ENCODE measurements at places on chromosomes 6 and 20.

DNA sequence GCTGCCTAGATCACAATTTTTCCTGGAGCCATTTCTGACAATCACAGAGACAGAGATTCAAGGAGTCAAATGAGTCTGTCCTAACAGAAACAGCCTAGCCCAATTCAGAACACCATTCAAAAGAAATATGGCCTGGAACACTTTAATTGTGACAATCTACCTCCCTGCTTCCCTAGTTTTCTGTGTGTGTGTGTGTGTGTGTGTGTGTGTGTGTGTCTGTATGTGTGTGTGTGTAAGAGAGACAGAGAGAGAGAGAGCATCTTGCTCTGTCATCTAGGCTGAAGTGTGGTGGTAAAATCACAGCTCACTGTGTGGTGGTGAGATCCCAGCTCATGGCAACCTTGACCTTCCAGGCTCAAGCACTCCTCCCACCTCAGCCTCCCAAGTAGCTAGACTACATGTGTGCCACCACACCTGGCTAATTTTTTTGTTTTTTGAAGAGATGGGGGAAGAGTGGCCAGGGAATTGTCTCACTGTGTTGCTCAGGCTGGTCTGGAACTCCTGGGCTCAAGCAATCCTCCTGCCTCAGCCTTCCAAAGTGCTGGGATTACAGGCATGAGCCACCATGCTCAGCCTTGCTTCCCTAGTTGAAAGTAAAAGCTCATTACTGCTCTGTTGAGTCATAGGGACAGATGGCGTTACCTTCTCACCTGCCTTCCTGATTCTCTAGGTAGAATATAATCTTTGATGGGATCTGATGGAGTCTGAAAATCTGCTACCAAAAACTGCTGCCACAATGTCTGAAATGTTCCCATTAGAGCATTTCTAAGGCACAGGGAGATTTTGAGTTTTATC lies 89.6 kb upstream of the BEND6 start:
- DNase-seq = no peak

- DNase-seq = peak; percentile 75
Measured at GRCh38 chr20:44646641-44647274, 4.7 kb downstream of the ADA start.

DNA sequence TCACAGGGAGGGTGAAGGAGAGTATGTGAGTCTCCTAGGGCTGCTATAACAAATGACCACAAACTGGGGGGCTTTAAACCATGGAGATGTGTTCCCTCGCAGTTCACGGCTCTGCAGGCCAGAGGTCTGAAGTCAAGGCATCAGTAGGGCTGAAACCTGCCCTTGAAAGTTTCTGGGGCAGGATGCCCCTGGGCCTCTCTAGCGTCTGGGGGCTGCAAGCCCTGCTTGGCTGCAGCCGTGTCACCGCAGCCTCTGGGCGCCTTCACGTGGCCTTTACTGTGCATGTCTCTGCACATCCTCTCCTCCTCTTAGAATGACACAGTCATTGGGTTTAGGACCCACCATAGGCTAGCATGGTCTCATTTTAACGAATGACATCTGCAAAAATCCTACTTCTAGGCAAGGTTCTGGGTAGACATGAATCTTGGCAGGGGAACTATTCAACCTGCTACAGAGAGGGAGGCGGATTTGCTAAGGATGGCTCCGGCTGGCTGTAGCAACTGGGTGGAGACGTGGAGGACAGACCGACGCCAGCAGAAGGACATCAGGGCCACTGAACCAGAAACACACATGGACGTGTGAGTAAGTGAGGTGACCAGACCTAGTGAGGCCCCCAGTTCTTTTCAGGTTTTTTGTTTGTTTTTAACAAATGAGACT lies 58.6 kb downstream of the PHACTR3 start:
- DNase-seq = no peak

DNA sequence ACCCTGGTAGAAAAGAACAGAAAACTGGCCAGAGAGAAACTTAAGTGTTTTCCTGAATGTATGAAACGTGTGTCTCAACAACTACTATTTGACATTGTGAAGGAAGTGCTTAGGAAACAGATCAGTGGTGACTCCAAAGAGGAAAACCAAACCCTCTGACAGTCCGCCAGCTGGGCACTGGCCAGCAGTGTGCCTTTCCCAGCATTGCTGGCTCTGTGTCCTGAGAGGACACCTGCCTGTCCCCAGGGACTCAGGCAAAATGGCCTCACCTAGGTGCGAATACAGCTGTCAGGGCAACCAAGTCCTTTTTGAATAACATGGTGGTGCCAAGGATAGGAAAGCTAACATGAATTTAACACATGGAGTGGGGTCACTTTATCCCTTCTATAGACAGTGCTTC lies 72.5 kb downstream of the NDUFAF5 start:
- DNase-seq = no peak

- peak; percentile 78 for DNase-seq
Measured at GRCh38 chr6:13813621-13814175, 659 bp downstream of the MCUR1 start.

GRCh38 chr20:21498635-21499034 lies 15.2 kb downstream of the NKX2-2 start:
- DNase-seq = no peak

- DNase-seq = no peak
Measured at GRCh38 chr6:52958546-52959255, 36.4 kb downstream of the GSTA4 start.
